Metanephros (tissue), 2 donors: ENCODE measurements at places on chromosomes 16 and 17. TPM values are rescaled to one million over a fixed set of nuclear protein-coding genes. Genes with fewer than 3 reads are reported as not detected.

Gene RAB34
- total RNA-seq = 110 TPM

Gene SLC47A1
- 20.4 TPM for total RNA-seq

Gene KRTAP2-1
- not detected for total RNA-seq

Gene OR2C1
- total RNA-seq = 1.3 TPM

Gene SCIMP
- 1.8 TPM for total RNA-seq

Gene SLC38A7
- 17.3 TPM for total RNA-seq

Gene ATF7IP2
- total RNA-seq = 15.8 TPM

Gene ITGA2B
- total RNA-seq = 9.3 TPM

Gene SRR
- 18.6 TPM for total RNA-seq

Gene MYL4
- total RNA-seq = 45.8 TPM

Gene SLC16A6
- total RNA-seq = 1.7 TPM

Gene ASGR1
- total RNA-seq = 5.5 TPM

Gene ZDHHC1
- 14.5 TPM for total RNA-seq

Gene CARD14
- 0.82 TPM for total RNA-seq

Gene FASN
- total RNA-seq = 50.2 TPM
